ENCODE measurements at places on chromosomes 6 and 20.

DNA sequence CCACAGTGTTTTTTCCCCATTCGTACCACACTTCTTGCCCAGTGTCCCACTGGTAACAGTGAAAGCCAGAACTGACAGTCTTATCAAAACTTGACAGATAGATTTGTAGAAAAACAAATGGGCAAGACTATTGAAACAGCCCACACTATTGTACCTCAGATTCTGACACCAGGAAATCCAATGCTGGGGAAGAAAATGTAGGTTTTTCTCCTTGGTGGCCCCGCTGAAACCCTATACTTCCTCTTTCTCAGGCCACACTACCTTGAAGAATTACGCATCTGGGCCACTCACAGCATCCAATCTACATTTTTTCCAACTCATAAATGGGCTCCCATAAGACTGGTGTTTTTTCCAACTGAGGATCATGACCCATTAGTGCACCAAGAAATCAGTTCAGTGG lies 90.9 kb upstream of the HDDC2 start:
- no peak for DNase-seq

- DNase-seq = no peak
Measured at GRCh38 chr6:151477726-151478125, 16.1 kb upstream of the CCDC170 start.

DNA sequence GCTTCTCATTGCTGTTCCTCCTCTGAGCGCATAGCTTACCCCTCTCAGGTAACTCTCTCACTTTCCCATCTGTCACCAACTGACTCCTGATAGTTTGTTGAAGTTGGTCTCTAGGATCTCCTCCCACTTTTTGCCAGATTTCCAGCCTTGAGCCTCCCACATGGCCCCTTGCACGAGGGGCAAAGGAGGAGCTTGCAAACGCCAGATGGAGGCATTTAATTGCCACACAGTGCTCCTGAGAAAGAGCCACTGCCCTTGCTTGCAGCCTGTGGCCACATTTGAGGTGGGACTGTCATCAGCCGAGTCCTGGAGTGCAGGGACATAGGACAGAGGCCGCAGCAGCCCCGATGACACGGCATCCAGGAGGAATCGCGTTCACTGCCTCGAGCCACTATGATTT lies 348.7 kb downstream of the SMOC2 start:
- no peak for DNase-seq

GRCh38 chr6:72636786-72637185 lies 14.9 kb downstream of the KCNQ5 start:
- DNase-seq = no peak

GRCh38 chr6:157078326-157078725 lies 245.0 kb downstream of the TMEM242 start:
- DNase-seq = no peak
